ENCODE measurements at places on chromosomes 11 and 22. TPM values are rescaled to one million over a fixed set of nuclear protein-coding genes. Genes with fewer than 3 reads are reported as not detected.

MIOX gene
- total RNA-seq = not detected

STX5 gene
- 37.1 TPM for total RNA-seq

ST3GAL4 gene
- total RNA-seq = 11.8 TPM

HYLS1 gene
- 7.3 TPM for total RNA-seq

TTC36 gene
- 0.43 TPM for total RNA-seq

SMIM35 gene
- not detected for total RNA-seq

MB gene
- not detected for total RNA-seq

OR52N4 gene
- not detected for total RNA-seq

UBQLN3 gene
- 0.13 TPM for total RNA-seq

MS4A1 gene
- total RNA-seq = not detected

BAIAP2L2 gene
- total RNA-seq = 0.65 TPM

PAK1 gene
- 35.1 TPM for total RNA-seq

PGR gene
- 0.86 TPM for total RNA-seq

GNAZ gene
- total RNA-seq = 4.3 TPM

PIH1D2 gene
- total RNA-seq = 5.5 TPM

PRODH gene
- under 0.01 TPM for total RNA-seq

MPPED1 gene
- 0.39 TPM for total RNA-seq

USP2 gene
- total RNA-seq = 1.5 TPM

PHOX2A gene
- total RNA-seq = not detected

CCDC81 gene
- 1.1 TPM for total RNA-seq

DNAJB7 gene
- not detected for total RNA-seq

F2 gene
- not detected for total RNA-seq

B4GALNT4 gene
- 0.52 TPM for total RNA-seq

CALCA gene
- 0.22 TPM for total RNA-seq

ACCS gene
- 13.0 TPM for total RNA-seq

Data from articular chondrocyte of knee joint (primary cell).